ENCODE measurements at places on chromosomes 11 and 22. TPM values are rescaled to one million over a fixed set of nuclear protein-coding genes. Genes with fewer than 3 reads are reported as not detected.
A peak's percentile ranks its signal among the peaks of the same experiment; 100 is the strongest.

GRCh38 chr11:69395287-69395686 lies 86.2 kb upstream of the LINC01488 start:
- DNase-seq = no peak

DNA sequence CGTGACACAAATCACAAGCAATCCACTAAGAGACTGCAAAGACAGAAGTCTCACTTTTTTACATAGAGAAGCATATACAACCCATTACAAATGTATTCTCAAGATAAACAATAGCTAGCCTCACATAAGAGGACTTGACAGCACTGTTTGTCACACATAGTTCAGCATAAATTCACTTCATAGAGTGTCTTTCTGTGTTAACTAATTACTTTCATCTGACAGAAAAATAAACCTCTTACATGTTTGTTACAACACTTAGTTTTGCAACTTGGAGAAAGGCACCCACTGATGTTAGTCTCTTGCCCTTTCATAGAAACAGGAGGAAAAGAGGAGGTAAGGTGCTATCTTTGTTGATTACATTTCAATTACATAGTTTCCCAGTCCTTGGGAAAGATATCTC lies 2221.9 kb upstream of the RAG2 start:
- no peak for DNase-seq

The CRYBA4 gene
- not detected for total RNA-seq

DNA sequence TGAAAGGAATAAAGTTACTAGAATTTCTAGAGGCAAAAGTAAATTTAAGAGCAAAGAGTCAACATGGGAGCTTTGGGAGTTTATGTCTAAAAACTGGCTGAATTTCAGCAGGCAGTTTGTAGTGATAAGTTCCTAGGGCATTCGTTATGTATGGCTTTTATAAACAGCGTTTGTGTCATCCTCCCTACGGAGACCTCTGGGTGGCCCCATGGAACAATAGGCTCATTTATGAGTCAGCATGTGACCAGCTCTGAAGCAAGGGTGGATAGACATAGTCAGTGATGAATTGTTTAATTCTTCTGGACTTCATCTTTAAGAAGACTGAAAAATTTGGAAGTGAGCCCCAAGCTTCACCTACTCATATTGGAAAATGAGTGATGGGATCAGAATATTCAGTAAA lies 37.1 kb downstream of the SVIP start:
- DNase-seq = peak; percentile 90

DNA sequence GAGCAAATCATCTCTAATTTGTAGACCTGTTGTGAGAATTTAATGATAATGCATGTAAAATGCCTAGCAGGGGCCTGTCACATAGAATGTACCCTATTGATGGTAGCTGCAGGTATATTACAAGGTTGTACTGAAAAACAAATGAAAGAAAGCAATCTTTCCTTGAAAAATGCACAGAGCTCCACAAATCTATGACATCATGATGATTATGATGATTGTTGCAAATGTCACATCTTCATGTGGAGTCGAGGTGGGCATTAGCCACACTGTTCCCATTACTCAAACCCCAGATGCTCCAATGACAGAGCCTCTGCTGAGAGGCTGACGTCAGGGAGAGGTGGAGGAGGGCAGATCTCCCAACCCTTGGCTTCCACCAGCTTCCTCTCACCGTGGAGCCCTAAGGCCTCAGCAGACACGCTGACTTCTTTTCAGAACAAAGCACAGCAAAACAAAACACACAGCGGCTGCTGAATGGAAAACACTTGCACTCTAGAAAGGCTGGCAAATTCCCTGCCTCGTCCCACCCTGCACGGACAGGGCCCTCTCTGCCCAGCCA lies 298.3 kb downstream of the KIRREL3 start:
- DNase-seq = no peak

- DNase-seq = no peak
Measured at GRCh38 chr11:40323241-40323640, 1136.2 kb downstream of the LRRC4C start.
